Right renal pelvis (tissue), 4 donors: ENCODE measurements at places on chromosomes 1 and 21. TPM values are rescaled to one million over a fixed set of nuclear protein-coding genes. Genes with fewer than 3 reads are reported as not detected.

LCE3E gene
- not detected for polyA plus RNA-seq

LCE1E gene
- polyA plus RNA-seq: not detected

ERICH3 gene
- 0.47 TPM for polyA plus RNA-seq

GRCh38 chr1:228420968-228421826 lies 4.5 kb upstream of the TRIM17 start:
- DNase-seq: no peak

DNA sequence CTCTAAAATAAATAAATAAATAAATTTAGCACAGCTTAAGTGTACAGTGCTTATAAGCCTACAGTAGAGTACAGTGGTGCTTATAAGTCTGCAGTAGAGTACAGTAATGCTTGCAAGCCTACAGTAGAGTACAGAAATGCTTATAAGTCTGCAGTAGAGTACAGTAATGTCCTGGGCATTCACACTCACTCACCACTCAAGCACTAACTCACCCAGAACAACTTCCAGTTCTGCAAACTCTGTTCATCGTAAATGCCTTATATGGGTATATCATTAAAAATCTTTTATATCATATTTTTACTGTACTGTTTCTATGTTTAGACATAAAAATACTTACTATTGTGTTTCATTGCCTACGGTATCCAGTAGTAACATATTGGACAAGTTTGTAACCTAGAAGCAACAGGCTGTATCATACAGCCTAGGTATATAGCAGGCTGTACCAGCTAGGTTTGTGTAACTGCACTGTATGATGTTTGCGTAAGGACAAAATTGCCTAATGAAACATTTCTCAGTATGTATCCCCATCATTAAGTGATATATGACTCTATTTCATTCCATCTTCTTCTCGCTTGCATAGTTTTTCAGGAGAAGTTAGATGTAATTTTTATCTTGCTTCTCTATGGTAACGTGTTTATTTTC lies 14.0 kb upstream of the S100B start:
- DNase-seq: no peak

- no peak for DNase-seq
Measured at GRCh38 chr1:117664314-117664713, 58.5 kb downstream of the TENT5C start.

DNA sequence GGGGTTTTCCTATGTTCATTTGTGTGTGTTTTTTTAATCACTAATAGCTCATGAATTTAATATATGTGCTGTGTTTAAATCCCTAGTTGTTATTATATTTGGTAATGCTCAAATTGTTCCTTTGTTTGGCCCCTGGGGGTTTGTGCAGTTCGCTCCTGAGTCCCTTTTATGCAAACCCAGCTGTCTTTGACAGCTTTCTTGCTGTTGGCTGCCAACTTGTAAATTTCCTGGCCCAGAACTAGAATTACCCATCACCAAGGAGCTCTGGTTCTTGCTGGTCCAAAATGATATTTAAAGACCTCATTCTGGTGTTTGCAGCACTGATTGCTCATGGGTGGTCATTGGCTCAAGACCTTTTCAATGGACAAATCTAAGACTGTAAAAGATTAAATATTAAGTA lies 39.6 kb upstream of the PGBD5 start:
- no peak for DNase-seq

DNA sequence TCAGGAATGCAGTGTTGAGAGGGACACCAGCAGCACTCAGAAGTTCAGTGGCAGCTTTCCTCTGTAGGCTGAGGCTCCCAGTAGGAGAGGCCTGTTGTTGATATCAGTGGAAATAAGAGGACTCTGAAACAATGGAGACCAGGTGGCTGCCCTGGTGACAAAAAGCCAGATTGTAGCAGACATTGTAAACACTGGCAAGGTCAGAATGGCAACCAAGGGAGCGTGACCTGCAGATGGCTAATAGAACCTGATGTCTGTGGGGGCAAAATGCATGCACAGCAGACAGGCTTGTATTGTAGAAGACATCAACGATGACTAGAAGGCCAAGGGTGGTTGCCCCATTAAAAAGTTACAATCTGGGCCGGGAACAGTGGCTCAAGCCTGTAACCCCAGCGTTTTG lies 53.1 kb upstream of the GPR37L1 start:
- DNase-seq: no peak
